ENCODE measurements at places on chromosomes 3 and 15.

- DNase-seq = no peak
Observed at GRCh38 chr15:42582569-42583375, 7.4 kb downstream of the STARD9 start.

DNA sequence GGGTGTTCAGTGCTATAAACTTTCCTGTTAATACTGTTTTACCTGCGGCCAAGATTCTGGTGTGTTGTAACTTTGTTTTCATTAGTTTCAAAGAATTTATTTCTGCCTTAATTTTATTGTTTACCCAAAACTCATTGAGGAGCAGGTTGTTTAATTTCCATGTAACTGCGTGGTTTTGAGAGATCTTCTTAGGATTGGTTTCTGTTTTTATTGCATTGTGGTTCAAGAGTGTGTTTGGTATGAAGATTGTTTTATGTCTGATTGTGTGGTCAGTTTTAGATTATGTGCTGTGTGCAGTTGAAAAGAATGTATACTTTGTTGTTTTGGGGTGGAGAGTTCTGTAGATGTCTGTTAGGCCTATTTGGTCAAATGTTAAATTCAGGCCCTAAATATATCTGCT, 133.5 kb upstream of the GALNT15 start:
- no peak for DNase-seq

DNA sequence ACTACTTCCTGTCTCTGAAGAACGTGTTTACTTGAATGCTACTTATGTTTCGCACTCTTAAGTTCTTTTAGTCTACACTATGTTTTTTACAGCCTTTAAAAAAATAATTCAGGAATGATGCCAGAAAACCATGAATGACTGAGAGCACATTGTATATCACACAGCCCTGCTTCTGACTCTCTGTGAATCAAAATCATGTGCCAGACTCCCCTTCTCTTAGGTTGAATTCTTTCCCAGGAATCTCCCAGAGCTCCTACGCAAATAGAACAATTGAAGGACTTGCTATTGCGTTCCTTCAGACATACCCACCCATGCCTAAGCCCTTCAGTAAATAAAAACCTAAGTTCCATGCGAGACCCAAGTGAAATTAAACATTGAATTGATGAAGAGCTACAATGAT, 782.0 kb upstream of the ALCAM start:
- DNase-seq = no peak

DNA sequence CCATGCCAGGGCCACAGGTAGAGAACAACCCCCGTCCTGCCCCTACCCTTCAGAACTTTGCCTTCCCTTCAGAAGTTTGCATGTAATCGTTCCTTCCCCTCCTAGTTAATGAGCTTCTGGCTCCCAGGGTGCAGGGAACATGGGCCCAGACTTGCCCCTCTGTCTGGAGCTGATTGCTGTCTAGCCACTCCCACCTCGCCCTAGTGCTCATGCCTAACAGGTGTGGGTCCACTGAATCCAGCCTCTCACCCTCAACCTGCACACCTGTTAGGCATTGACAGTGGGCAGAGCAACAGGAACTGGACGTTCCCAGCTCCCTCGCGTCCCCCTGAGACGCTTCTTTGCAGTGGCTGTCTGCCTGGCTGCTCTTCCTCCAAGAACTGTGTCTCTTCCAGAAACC, 40.3 kb downstream of the WNT5A start:
- DNase-seq = no peak

DNA sequence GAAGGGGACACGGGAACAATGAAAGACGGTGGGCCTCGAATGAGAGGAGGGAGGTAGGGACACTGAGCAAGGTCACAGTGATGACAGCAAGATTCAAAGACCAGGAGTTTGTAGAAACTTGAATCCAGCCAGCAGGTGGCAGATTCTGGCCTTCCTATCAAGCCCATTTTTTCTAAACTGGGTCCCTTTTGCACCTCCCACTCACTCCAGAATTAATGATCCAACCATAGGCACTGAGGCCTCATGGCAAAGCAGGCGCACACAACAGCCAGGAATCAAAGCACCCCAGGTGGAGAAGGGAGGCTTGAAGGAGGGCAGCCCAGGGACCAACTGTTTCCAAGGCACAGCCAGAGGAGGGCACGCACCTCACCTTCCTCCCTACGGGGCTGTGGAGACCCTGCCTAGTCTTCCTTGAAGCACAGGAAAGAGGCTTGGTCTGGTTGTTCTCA, 90.2 kb downstream of the ANP32A start:
- DNase-seq = no peak

DNA sequence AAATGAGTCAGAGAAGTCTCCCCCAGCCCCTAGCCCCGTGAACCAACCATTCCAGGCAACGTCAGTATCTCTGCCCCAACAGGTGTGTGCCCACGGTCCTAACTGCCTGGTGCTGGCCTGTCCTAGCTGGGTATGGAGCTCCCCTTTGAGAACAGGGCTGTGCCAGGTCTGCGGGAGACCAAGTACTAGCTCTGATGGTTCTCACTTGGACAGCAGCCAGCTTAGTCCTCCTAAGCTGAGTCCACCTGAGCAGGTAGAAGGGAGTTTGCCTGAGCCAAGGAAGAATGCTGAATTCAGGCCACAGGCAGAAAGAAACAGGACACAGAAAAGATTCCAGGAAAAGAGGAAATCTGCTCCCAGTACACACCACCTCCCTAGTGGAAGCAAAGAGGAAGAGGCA, 33.1 kb upstream of the PARL start:
- no peak for DNase-seq

GRCh38 chr3:107285197-107285596, 92.0 kb upstream of the CCDC54 start:
- DNase-seq = no peak

DNA sequence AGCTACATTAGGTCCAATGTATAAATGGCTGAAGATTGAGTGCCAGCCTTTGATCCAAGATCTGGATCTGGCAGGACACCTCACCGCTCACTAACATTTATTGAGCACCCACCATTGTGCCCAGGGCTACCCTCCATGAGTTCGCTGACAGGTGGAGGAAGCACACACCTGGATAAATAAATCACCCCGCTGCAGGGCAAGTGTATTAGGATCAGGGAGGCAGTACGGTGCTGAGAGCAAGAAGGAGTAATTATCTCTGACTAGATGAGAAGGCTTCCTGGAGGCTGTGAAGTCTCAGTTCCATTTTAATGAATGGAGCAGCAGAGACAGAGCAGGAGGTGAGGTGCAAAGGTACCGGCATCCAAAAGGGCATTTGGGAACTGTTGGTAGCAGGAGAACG, 104.1 kb downstream of the LIPC start:
- no peak for DNase-seq

DNA sequence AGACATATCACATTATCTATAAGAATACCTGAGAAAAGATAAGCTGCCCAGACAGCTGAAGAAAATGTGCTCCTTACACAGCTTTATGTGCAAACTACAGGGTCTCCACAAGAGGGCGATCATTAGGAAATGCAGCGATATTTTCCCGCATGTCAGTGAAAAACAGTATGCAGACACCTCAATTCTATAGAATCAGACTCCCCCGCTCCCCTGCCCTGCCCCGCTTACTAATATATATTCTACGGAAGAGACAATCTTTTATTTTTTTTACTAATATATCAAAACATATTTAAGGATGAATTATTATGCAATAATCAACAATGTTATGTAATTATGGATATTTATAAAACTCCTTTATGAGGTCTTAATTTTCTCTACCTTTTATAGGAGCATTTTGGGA, 681.3 kb downstream of the ROBO1 start:
- DNase-seq = no peak

- peak; percentile 35 for DNase-seq
Observed at GRCh38 chr15:51223771-51224229, 114.6 kb downstream of the CYP19A1 start.

- no peak for DNase-seq
Observed at GRCh38 chr3:185631108-185631507, 45.0 kb downstream of the SENP2 start.

DNA sequence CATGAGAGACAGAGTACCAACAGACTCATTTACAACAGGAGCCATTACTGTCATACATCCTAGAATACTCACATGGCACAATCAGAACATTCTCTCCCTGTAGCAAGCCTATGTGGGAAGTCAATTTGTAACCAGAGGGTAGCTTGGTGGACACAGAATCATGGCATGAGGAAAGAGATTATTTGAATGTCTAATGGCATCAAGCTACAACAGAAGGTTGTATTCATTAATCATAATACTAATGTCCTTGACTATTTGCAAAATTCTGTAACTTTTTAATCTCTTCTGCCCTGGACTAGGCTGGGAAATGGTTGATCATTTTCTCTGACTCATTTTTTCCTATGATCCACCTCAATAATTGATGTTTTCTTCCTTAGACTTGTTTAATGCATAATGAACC, 345.2 kb upstream of the IL12A start:
- DNase-seq = no peak

- no peak for DNase-seq
Observed at GRCh38 chr3:13623101-13623654, 74.3 kb downstream of the FBLN2 start.

DNA sequence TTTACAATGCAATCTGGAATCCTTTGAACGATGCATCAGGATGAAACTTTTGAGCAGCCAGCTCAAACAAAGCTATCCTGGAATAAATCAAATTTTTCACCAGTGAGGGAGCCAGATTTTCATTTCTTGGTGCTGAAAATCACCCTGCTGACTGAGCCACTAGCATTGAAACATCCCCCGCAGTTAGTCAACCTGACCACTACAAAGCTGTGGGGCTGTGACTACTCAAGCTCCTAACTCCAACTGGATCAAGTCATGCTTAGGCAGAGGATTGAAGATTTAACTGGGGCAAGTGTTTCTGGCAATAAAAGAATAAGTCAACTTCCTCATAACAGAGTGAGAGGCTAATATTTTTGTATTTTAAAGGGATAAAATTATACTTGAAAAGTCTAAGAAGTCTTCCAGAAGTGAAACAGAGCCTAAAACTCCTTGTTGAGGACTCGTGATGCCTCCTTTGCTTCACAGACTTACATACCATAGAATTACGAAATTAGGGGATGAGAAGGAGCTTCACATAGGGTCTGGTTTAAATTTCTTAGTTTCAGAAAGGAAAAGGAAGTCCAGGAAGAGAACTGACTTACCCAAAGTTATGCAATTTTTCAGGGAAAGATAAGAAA, 177.8 kb downstream of the SERPINI1 start:
- DNase-seq = no peak

- no peak for DNase-seq
Observed at GRCh38 chr15:40150163-40150925, 10.5 kb upstream of the BUB1B start.

GRCh38 chr15:32852771-32853170, 135.0 kb downstream of the GREM1 start:
- DNase-seq = no peak

DNA sequence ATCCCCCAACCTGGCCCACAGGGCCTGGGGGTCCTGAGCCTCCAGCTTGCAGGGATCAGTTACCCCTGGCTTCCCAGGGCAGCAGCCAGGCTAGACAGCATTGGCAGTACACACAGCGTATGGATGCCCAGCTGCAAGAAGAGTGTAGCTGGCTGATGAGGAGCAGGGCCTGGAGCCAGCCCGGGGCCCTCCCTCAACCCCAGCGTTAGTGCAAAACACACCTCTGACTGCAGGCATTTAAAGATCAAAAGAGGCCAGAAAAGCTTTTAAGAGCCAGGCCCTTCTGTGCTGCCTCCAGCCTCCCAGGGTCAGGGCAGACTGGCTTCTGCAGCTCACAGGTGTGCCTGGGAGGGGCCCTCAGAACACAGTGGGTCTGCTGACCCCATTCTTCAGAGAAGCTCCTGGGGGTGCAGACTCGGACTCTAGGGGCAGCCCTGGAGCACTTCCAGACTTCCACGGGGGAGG, 110.6 kb downstream of the ETFA start:
- no peak for DNase-seq

- DNase-seq = no peak
Observed at GRCh38 chr3:175695251-175695650, 836.1 kb downstream of the NAALADL2 start.

GRCh38 chr15:68303560-68304436, 26.3 kb downstream of the FEM1B start:
- DNase-seq = no peak

GRCh38 chr3:195708626-195709481, 11.9 kb upstream of the MUC20 start:
- no peak for DNase-seq

GRCh38 chr3:136377508-136377907, 127.4 kb downstream of the PCCB start:
- DNase-seq = no peak

DNA sequence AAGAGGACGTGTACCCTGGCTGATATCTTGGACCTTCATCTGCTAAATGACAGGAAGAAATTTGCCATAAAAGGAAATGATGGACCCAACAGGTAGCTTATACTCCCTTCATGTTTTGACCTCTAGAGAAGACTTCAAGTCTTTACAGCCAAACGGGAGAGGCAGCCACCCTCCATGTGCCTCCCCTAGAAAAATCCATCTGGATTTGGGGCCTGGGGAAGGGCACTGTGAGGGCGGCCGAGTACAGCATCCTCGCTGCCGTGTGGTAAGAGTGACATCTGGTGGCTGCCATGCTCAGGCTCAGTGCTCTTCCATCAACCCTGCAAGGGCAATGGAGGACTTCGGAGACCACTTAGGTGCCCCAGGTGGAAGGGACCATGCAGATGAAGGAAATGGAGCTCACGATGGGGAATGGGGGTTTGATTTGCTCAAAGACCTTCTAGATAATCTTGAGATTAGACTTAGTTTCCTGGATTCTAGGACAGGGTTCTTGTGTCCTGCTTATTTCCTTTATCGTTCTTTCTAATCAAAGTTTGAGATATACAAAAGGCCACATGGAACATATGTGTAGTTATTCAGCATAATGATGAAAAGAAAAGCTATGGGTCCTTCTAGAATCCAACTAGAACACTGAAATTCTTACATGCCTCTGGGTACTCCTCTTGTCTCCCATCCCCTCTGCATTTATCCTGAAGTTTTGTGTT, 44.4 kb downstream of the AQP9 start:
- DNase-seq = peak; percentile 15

DNA sequence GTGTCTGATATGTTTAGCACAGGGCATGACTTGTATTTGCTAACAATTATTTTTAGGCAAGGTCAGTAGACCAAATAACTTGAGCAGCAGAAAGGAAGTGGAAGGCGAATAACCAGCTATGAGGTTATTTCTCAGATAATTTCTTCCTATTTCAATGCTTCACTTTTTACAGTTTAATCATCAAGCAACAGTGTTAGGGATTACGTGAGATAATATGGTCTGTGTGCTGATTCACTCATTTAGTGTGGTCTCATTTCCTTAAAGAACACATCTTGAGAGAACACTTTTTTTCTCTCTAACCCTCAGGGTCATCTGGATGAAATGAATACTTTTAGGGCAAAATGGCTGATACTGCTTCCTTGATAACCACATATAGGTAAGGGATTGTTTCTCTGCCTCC, 126.0 kb upstream of the CCNL1 start:
- DNase-seq = no peak

GRCh38 chr15:98955961-98956723, 51.5 kb downstream of the PGPEP1L start:
- no peak for DNase-seq

- DNase-seq = no peak
Observed at GRCh38 chr15:77589839-77590238, 42.9 kb downstream of the LINGO1 start.

- DNase-seq = no peak
Observed at GRCh38 chr15:69623392-69624154, 171.0 kb downstream of the RPLP1 start.

GRCh38 chr15:80780416-80781221, 1.4 kb downstream of the CEMIP start:
- DNase-seq = peak; percentile 39

GRCh38 chr3:194561306-194561974, 71.8 kb downstream of the TMEM44 start:
- no peak for DNase-seq
